CD4-positive, alpha-beta T cell treated with Interleukin-1 beta for 1 hour (primary cell): ENCODE measurements at places on chromosomes 13 and 19.

DNA sequence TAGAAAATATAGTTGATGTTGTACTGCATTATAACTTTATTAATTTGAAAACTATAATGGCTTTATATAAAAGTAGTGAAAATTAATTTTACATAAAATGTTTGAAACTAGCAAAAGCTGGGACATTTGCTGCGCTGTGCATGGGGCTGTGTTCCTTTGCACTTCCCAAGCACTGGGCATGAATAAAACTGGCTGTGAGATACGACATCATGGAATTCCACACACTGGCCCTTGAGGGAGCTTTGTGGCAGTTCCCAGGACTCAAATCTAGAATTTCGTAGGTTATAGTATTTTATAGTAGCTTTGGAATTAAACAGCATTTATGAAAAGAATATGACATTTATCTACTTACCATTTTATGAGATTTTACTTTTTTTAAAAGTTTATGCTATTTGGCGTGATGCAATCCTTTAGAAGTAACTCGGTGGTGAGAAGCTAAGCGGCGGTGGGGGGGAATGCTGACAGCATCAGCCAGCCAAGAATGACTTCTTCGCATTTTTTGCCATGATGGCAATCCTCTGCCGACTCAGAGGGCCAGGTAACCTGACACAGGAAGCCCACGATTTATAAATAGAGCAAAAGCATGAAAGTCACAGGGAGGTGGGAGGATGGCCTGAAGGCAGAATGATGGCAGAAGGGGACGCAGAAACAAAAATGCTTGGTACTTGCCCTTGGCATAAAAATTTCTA is 553.5 kb downstream of the MYO16 start:
- DNase-seq = no peak

DNA sequence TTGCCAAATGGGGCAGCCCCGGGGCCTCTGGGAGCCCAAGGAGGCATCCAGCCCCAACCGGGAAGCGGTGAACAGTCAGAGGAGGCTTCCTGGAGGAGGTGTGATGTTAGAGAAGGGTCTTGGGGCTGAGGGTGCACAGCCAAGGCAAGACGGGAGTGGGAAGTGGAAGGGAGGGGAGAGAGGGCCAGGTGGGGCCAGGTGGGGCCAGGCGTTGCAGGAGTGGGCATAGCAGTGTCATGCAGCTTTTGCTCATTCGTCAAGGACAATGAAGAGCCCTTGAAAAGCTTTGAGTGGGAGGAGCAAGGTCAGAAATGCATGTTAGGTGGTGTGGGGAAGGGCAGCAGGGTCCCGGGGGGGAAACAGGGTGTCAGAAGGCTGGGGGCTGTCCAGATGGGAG is 1.8 kb downstream of the FBN3 start:
- no peak for DNase-seq

DNA sequence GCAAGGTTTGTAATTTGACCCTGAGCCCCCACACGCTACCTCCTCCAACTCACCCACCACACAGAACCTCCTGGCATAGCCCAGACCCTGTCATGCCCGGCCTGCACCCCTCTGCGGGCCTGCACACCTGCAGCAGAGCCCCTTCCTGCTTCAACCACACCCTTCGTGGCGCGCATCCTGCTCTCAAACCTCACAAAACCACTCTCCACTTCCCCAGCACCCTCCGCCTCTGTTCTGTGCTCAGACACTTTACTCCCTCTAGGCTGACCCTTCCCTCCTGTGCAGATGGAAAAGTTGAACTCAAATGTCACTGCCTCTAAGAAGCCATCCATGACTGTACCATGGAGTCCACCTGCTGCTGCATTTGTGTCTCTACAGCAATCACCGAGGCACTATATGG is 28.5 kb downstream of the FAAP24 start:
- DNase-seq = peak; percentile 16

GRCh38 chr19:7887408-7888144 is 734 bp upstream of the LRRC8E start:
- DNase-seq = no peak

- no peak for DNase-seq
Observed at GRCh38 chr19:19602713-19603324, 15.7 kb downstream of the PBX4 start.

- no peak for DNase-seq
Observed at GRCh38 chr19:29524912-29525831, 622 bp upstream of the VSTM2B start.

GRCh38 chr13:44021422-44021821 is 141.7 kb downstream of the LACC1 start:
- no peak for DNase-seq

- DNase-seq = no peak
Observed at GRCh38 chr13:78674638-78675037, 15.7 kb upstream of the OBI1 start.

DNA sequence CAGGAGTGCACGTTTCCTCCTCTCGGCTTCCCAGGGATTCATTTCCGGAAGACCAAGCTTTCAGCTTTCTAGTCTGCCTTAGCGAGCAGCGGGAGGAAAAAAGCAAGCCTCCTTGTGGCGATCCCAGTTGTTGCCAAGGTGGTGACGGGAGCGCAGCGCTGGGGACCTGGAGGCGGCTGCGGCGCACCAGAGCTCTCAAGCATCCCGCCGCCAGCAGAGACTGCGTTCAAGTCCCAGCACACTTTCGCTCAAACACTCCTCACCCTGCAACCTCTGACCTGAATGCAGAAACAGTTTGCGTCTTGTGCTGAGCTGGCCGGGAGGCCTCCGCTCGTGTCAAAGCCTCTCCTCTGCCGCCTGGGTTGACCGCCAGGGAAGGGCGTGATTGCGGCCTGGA is 4.9 kb downstream of the GSX1 start:
- no peak for DNase-seq

DNA sequence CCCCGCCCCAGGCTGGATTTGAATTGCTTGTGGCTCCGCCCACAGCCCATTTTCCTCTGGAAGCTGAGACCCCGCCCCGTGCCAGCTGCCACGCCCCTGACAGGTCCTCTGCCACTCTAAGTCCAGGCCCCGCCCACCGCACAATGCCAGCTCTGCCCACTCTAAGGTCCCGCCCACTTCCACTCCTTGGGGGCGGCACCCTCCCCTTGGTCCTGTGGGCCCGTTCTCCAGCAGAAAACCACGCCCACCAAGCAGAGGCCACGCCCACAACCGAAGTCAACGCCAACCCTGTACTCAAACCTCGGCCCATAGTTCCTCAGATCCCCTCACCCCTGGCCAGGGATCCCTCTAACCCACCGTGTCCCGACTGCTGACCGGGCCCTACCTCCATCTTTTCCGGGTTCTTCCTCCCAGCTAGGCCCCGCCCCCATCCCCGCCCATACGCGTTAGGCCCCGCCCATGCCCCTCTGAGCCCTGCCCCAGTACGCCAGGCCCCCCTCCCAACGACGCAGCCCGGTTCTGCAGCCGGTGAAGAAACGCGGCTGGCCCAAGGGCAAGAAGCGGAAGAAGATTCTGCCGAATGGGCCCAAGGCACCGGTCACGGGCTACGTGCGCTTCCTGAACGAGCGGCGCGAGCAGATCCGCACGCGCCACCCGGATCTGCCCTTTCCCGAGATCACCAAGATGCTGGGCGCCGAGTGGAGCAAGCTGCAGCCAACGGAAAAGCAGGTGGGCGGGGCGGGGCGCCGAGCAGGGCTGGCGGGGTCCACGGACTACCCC is 1.3 kb downstream of the HMG20B start:
- peak; percentile 92 for DNase-seq

DNA sequence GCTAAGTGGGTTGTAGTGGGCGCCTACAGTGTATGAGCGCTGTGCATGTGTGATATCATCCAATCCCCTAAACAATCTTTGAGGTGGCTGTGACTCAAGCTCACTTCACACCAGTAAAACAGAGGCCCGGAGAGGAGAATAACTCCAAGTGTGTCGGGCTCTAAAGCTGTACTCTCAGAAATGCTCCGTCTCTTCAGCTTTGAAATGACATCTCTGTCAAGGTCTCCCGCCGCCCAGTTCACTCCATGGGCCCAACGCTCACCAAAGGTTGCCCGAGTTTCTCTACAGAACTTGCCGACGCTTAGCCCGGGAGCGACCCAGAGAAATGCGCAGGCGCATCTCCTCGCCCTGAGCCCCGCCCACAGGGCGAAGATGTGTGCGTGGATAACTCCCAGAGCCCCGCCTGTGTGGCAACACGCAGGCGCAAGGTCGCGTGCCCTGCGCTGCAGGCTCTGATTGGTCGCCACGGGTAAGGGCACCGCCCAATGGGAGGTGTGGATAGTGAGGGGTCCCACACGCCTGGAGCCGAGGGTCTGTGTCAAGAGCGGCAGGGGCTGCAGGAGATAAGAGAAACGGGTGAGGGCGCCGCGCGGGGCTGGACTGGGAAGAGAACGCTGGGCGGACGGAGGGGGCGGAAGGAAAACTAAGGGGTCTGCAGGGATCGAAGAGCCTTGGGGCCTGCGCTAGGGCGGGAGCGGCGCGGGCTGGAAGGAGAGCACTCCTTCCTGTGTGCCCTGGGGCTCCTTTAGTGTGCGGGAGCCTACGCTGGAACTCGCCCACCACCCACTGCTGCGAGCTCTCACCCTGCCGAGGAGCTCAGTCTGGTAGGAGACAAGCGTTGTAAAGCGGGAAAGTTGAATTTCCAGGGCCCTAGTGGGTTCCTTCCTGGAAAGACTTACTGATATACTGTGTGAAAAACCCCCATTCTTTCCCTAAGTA is at the start of gene ZNF526:
Gene ZNF526 (plus strand): TSS at position 501 of the 939 bp plus-strand sequence. CDS start 4,092 bp downstream, outside the sequence.
- peak; percentile 98 for DNase-seq

GRCh38 chr19:12669270-12670158 is 2.9 kb downstream of the WDR83 start:
- peak; percentile 80 for DNase-seq

- DNase-seq = no peak
Observed at GRCh38 chr13:46615888-46616531, 63.0 kb downstream of the LRCH1 start.

DNA sequence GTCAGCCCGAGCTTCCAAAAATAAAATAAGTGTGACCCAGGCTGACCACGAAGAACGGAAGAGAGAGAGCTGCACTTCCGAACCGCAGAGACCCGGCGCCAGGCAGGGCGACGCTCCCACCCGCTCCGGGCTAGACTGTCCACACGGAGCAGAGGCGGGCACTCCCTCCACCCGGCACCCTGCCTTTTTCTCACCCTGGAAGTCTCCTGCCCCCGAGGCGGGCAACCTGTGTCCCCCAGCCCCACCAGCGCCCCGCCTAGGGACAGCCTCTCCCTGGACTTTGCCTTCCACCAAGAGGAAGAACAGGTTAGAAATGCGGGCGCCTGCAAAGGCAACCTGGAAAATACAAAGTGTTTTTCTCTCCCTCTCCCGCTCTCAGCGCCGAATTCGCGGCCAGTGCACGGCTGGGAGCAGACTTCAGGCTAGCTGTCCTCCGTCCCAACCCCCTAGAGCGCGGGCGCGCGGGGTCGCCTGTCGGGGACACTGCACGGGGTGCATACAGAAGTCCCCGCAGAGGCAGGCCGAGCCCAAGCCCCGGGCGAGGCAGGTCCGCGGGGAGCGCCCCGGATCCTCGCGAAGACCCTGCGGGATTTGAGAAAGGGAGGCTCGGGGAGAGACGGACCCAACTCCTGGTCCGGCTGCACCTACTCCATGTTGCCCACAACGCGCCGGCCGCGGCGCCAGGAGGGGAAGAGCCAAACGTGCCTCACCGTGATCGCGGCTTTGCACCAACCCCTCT is 845 bp downstream of the SPRY2 start:
- DNase-seq = no peak

DNA sequence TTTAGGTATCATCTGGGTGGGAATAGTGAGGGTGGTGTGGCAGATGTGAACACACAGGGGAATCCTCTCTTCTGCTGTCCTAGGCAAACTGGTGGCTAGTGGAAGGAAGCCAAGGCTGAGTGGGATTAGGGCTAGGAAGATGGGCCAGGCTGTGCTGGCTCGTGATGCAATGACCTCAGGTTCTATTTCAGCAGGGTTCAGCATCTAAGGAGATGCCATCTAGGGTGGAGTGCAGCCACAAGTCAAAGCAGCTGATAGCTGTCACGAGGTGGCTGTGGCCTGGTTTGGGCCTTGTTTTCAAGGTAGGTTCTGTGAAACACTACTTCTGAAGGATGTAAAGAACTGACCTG is 21.6 kb downstream of the ARL11 start:
- DNase-seq = no peak

DNA sequence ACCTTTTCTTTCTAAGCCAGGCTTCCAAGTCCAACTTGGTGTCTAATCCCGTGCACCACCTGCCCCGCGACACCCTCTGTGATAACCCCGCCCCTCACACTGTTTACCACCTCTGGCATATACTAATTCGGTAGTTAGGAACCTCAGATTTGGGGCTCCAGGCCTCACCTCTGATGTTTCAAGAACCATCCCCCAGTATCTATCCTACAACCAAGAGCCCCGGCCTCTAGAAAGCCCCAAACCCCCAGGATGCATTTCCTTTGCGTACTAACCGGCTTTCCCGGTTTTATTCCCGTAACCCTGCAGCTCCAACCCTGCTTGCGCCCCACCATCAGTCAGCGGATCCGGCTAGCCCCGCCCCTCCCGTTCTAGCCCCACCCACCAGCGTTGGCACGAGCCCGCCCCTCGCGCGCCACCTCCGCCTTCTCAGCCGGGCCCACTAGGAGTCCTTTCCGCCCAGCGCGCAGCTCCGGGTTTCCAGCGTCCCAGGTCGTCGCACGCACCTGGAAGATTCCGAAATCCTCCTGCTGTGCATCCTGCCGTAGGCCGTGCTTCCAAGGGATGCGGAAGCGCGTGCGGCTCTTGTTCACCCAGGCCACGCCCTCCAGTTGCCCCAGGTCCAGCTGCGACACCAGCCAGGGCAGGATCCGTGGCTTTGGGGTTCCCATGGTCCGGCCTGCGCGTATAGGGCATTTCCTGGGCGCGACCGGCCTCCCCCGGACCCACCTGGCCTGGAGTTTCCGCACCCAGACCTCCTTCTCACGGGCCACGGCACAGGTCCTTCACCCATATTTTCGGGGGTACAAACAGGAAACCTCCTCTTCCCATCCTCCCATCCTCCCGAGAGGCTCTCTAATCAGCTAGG is 1.3 kb downstream of the IRF3 start:
- DNase-seq = peak; percentile 83

DNA sequence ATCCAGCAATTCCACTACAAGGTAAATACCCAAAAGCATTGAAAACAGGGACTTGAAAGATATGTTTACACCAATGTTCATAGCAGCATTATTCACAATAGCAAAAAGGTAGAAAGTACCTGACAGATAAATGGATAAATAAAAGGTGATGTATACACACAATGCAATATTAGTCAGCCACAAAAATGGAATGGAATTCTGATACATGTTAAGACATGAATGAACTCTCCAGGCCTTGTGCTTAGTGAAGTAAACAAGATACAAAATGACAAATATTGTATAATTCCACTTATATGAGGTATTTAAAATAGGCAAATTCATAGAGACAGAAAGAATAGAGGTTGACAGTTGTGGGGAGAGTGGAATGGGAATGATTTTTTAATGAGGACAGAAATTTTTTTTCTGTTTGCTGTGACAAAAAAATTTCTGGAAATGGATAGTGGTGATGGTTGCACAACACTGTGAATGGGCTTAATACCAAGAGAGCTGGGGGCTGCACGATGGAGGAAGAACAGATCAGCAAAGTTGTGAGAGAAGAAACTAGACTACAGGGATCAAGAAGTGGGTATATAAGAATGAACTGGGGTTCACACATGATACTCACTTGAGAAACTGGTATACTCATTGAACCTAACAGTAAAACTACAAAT is 137.2 kb downstream of the MZT1 start:
- DNase-seq = no peak
